Stimulated activated CD4-positive, alpha-beta T cell treated with anti-CD3 and anti-CD28 coated beads, TNF-alpha, amount 100 ng/mL, for 4 hours (primary cell): ENCODE measurements at places on chromosomes 11 and 22.

DNA sequence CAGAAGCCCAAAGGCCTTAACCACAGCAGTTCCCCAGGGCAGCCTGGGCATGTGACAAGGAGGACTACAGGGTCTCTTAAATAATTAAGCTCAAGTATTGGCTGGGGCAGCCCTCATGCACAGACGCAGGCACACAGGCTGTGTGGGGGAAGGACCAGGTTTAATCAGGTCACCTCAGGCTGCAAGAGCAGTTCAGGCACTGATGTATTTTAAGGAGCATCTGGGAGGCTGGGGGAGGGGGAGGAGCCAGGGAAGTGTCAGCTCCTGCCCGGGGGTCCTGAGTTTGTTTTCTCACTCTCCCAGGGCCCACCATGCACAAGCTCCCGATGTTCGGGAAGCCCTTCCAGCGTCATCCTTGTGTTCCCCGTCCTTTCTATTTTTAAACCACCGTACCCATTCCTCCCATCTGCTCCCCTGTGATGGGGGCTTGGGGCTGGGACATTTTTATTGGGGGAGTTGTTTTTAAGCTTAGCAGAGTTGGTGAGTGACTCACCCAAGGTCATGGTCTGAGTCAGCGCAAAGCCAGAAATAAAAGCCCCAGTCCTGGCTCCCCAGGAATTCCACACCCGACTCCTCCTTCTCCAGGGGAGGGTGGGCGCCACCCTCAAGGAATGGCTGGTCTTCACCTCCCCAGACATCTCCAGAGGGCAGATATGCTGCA is 2.4 kb downstream of the CSDC2 start:
- no peak for DNase-seq

GRCh38 chr11:34300026-34300925 is 57.5 kb downstream of the ABTB2 start:
- no peak for DNase-seq

DNA sequence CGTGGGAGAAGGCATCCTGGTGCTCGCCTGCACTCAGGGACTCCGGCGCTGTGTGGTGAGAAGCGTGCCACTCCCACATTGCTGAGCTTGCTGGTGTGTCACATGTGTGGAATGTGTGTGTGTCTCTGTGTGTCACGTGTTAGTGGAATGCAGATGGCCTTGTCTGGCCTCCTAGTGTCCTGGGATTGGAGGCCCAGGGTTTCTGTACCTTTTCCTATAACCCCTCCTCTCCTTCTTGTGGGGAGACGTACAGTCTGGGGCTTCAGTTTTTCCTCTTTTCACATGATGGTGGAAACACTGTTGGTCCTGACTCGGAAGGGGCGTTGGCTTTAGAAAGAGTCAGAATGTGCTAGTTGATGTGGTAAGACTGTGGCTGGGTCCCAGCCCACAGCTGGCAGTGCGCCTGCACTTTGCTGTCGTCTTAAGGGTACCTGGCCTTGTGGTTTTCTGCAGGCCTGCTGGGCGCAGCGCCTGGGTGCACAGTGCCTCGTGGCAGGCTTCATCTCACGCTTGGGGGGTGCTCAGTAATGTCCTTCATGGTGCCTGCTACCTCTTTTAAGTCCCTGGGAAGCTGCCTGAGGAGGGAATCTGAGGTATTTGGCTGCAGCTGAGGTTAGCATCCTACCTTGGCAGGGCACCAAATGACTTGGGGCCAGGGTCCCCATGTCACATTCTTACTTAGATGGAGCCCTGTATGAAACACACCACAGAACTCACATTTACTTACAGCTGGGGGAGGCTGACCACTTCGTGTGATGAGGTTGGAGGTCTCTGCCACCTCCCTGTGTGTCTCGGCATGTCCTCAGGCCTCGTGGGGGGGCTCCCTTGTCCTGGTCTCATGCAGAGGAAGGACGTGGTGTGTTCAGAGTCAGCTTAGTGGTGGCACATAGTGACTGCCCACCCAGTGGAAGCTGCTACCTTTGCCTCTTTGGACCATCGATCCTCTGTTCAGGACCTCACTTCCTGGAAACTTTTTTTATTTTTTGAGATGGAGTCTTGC is 61.9 kb downstream of the MED15 start:
- DNase-seq = peak; percentile 31

DNA sequence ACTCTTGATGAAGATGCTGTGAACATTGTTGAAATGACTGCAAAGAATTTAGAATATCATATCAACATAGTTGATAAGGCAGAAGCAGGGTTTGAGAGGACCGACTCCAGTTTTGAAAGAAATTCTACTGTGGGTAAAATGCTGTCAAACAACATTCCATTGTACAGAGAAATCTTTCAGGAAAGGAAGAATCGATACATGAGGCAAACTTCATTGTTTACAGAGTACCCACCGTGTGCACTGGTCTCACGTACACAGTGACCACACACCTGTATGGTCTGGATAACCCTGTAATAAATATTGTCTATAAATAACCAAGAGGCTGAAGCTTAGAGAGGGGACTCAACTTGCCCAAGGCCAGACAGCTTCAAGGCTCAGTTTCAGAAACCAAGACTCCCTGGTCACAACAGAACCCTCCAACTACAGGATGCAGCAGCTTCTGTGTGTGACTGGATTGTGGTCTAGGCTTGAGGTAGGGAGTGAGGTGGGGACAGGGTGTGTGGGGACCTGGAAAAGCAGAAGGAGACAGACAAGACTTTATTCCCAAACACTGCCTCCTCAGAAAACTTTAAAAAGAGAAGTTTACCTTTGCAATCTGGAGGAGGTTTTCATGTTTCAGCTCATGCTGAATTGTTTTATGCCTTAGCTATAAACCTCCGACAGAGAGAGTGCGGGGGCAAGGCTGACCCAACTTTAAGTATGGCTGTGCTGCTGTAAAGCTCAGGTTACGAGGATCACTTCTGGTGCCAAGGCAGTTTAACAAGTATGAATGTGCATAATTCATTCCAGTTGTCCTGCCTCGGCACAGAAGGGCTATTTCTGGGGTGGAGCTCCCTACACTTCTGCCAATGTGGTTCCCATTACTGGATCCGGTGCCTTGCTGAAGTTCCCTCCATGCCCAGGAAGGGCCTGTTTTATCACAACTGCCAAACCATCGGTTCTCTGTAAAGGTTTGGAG is 372.6 kb upstream of the NARS2 start:
- DNase-seq = no peak

DNA sequence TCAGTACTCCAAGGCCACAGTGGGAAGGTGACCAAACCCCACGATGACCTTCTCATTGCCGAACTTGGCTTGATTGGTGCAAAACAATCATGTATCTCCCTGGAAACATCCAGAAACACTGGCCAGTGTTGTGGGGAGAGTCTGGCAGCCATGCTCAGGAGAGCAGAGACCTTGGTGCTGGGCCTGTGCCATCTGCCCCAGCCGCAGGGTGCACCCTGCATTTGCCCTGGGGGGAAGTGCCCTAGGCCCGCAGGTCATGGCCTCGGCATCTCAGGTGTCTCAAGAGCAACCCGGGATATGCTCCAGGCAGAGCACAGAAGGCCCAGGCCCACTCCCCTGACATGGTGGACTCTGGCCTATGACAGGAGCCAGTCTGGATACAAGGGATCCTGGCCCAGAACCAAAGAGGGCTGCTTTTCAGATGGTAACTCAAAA is 23.7 kb downstream of the ARVCF start:
- DNase-seq = no peak

DNA sequence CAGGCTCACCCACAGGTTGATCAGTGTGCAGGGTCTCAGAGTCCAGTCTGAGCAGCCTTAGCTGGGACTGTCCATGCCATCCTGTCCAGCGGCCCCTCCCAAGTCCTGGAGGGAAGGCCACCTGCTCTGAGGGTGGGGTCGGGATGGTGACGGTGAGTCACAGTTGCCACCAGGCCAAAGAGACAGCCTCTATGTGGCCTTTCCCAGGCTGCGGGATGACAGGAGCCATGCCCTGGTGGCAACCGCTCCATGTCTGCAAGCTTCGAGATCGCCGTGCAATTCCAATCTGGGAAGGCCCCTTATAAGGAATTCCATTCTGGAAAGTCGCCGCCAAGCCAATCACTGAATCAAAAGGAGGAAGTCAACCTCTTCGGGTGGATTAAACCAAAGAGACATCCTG is 47.5 kb downstream of the RTL6 start:
- no peak for DNase-seq
